NCI-H510A (cell line): ENCODE measurements at places on chromosomes 4 and X.

- DNase-seq, result no peak
These were observed 23.7 kb downstream of the CC2D2A start for GRCh38 chr4:15493411-15493810.

GRCh38 chrX:112008724-112009123 lies 73.9 kb downstream of the TRPC5 start:
- no peak for DNase-seq

DNA sequence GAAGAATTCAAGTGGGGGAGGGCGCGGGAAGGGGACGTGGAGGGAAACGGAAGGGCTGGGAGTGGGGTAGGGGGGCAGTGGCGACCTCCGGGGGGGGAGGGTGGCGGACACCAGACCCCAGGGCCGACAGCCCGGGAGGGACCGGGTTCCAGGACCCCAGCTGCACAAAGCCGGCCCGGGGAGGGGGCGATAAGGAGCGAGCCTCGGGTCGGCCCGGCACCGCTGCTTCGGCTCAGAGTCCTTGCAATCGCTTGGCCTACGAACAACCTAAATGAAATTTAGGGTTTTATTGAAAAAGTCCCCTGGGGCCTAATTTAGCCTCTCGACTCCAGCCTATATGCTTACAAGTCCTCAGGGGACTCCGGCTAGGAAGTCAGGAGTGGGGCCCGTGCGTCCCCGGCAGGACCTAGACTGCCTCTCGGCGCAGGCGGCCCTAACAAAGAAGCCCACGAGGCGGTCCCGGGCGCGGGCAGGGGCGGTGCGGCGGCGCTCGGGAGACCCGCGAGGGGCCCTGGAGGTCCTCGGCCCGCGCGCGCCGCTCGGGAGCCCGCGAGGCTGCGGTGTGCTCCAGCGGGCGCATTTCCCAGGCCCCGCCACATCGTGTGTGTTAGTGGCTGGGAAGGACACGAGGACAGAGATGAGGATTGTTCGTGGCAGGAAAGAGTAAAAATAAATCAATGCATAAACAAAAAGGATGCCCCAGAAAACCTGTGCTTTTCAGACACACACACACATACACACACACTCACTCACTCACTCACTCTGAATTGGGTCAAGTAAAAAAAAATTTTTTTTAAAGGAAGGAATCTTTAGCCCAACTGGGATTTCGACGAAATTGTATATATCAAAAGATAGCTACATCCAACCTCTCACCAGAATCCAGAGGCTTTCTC lies 70.0 kb downstream of the MGST2 start:
- no peak for DNase-seq

- no peak for DNase-seq
These were observed 13.6 kb downstream of the JADE1 start for GRCh38 chr4:128823025-128823661.

GRCh38 chr4:26178854-26179253 lies 142.0 kb upstream of the RBPJ start:
- no peak for DNase-seq

DNA sequence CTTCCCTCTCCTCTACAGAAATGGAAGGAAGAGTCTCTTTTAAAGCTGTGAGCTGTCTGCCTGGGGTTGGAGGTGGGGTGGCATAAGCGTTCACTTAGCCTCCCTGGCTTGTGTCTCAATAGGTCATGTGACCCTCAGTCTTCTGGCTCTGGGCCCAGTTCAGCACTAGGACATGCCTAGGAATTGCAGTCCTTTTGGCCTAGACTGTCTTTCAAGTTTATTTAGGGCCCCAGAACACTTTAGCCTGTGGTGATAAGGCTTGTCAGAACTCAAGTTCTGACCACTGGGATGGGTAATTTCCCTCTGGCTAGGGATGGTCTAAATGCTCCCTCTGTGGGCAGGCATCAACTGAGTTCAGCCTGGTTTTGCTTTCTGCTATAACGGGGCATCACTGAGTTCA lies 34.3 kb upstream of the ARMCX4 start:
- no peak for DNase-seq
